ENCODE measurements at places on chromosomes 11 and 22.

DNA sequence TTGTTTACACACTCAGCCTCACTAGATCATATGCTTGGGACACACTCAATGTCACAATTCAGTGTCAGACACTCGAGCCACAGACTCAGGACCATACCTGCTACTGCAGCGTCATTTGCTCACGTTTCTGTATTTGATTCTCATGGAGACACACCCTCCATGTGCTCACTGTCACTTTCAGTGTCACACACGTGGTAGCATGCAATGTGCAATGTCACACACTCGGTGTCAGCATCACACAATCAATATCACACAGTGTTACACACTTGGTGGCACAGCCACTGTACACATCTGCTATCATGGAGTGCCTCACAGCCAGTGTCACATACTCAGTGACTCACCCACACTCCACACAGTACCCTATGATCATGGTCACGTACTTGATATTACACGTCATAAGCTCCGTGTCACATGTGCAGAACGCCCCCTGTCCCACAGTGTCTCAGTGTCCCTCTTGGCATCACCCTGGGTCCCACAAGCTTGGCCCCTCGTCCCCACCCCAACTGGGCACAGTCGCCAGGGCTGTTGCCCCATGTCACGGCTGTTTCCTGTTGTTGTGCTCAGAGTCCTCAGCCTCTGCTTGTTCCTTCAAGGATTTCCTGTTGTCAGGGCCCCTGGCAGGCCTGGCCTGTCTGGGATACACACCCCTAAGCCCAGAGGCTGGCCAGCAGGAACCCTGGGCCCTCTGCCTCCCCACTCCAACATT lies 49.6 kb downstream of the PDE2A start:
- no peak for DNase-seq

GRCh38 chr11:66317723-66318599 lies 1.1 kb upstream of the CD248 start:
- no peak for DNase-seq

DNA sequence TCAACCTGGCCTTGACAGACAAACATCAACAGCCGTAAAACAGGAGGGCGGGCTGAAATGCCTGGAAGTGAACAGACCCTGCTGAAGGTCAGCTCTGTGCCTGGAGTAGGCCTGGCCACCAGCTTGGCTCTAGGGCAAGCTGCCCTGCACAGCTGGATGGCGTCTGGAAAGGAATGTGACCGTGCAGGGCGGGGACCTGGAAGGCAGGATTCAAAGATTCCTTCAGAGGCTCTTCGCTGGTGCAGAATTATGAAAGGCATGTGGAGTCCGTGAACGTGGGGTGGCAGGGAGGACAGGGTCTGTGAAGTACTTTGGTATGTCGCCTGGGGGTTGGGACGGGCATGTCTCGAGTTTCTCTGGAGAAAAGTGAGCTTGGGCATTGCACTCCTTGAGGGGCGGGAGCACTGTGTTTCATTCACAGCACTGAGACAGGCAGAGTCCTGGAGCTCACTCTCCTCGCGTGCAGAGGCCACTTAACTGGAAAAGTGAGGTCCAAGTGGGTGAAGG lies 1.5 kb downstream of the EHD1 start:
- no peak for DNase-seq

DNA sequence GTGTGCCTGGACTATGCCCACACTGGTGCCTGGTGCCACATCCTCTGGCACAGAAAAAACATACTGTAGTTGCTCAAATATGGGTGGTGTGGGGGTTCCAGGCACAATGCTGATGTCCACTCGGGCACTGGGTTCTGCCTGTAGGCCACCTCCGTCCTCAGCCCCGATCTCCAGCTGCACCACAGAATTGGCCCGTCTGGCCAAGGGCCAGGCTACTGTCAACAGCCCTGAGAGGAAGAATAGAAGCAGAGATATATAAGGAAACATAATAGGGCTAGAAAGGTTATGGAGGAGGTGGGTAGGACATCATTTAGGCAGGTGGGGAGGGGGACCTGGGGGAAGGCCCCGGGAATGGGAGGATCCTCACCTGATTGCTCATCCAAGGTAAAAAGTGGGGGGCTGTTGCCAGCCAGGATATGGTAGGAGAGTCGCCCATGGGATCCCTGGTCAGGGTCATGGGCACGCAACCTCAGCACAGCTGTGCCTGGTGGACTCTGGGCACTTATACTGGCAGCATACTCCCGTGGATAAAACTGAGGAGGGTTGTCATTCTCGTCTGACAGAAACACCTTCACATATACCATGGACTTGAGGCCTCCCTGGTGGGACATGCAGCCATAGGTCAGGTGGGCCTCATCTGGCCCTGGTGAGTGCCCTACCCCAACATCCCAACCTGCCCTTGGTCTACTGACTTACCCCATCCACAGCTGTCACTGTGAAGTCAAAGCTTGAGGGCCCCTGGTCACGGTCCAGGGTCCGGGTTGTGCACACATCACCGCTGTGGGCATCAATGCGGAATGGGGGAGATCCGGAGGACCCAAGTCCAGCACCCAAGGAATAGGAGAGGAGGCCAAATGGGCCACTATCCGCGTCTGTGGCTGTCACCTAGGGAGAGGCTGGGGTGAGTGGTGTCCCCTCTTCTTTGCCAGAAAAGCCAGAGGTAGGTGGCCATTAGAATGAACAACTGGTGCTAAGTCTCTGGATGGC lies 14.5 kb upstream of the TPP1 start:
- DNase-seq: no peak

GRCh38 chr22:49915610-49916009 lies 2.6 kb downstream of the ALG12 start:
- DNase-seq: no peak

DNA sequence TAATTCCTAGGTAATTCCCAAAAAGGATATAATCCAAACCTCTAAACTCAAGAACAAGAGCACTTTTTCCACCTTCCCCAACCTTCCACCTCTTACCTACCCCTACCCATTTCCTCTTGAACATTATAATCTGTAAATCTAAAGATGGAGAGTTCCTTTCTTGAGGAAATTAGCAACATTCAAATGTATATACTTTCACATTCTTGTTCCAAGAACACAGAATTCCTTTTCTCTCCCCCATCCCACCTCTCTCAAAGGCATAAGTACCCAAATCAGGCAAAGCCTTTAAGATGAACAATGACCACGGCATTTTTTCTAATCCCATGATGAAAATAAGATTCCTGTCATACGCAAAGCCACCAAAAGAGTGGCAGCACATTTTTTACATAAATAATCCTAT lies 18.3 kb downstream of the RRAS2 start:
- DNase-seq: no peak

DNA sequence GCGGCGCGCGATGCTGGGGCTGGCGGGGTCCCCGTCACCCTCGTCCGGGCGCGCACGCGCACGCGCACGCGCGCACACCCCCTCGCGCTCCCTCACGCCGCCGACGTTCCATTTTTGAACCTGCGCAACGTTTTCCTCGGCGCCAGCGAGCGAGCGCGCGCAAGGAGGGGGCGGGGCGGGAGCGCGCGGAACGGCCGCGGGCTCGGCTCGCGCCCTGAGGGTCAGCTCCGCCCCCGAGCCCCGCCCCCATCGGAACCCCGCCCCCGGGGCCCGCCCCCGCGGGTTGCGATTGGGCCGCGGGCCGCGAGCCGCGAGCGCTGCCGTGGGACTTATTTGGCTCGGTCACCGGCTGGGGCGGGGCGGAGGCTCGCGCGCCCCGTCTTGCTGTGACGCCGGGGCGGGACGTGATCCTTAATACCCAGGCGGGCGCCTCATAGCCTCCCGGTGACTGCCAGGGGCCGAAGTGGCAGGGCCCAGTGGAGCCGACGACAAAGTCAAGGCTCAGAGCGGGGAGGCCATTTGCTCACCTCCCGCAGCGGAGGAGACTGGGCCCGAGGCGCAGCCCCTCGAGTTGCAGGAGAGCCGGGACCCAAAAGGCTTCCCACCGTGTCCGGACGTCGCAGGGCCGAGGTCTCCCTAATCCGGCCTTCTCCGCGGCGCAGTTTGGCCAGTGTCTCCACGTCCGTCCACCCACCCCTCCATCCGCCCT lies at the start of gene CBX7:
CBX7 (minus strand) TSS at position 170 of the 709 bp plus-strand sequence. CDS start 236 bp downstream, outside the sequence.
- DNase-seq: no peak

GRCh38 chr11:19508165-19508564 lies 204.5 kb upstream of the NAV2 start:
- no peak for DNase-seq

DNA sequence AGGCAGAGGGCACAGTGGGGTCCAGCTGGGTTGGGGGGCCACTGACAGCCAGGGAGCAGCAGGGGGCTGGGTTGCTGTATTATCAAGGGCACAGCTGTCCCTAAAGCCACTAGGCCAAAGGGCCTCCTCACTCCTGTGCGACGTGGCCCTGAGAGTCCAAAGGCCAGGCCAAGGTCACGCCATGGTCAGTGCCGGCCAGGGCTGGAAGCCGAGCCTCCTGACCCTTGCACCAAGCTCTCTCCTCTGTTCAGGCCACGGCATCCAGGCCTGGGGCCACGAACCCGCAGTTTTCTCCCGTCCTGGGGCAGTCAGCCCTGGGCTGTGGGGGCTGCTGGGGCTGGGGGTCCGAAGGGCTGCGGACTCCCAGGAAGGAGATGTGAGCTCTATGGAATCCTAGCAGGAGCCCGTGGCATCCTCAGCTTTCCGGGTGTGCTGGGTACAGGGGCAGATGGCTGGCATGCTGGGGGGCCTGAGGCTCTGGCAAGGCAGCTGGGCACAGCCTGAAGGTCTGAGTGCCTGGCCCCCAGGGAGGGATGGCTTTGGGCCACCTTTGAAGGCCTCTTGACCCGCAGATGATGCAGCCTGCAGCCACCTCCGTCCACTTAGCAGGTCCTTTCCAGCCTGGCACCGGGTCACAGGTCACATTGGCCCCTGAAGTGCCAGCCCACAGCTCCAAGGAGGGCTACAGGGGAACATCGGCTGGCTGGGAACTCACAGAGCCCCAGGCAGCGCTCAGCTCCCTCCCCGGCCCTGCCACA lies 17.3 kb upstream of the PPARA start:
- DNase-seq: no peak

DNA sequence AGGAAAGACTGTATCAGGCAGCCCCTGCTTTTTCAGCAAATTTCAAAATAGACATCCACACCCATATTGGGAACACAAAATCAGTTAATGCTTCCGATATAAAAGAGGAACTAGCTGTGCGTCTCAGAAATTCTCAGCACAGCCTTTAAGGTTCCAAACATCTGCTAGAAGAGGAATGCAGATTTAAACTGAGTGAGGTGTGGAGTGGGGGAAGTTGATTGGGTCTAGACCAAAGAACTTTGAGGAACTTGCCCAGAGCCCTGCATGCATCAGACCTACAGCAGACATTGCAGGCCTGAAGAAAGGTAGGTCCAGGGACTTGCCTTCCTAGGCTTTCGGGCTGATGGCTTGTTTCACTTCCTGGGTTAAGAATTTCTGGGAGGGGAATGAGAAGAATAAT lies at the start of gene MS4A4A:
MS4A4A (plus strand) TSS at position 255 of the 400 bp plus-strand sequence; CDS start at position 265, 10 bp downstream.
- DNase-seq: no peak

GRCh38 chr11:112583261-112583893 lies 322.7 kb upstream of the PLET1 start:
- DNase-seq: no peak

DNA sequence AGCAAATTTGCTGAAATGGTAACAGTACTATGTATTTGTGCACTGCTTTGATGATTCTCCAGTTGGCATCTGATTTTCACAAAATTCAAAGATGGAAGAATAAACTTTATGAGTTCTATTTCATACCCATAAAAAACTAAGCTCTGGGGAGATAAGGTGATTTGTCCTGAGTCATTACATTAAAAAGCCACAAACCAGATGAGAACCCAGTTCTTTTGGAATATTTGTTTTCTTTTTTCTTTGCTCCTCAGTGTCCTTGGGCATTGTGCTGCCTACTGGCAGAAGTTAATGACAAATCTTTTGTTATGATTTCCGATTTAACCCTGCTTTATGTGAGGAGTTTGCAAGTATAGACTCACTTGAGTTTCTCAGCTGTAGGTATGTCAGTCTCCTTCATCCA lies 45.4 kb upstream of the AMOTL1 start:
- DNase-seq: no peak

DNA sequence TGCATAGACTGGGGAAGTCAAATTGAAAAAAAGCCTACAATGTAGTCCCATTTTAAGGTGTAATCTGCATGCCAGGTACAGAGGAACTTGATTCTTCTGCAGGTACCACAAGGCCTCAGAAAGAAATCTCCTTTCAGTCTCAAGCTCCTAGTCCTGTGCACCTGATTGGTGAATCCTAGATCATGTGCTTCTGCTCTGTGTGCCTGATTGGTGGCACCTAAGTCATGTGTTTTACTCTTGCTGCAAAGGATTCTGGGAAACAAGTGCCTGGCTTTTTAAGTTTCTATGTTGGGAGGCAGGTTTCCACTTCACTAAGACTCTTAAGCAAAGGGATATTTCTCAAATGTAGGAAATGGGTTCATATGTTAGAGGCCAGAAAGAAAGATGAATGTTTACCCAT lies 29.1 kb downstream of the INSC start:
- no peak for DNase-seq

DNA sequence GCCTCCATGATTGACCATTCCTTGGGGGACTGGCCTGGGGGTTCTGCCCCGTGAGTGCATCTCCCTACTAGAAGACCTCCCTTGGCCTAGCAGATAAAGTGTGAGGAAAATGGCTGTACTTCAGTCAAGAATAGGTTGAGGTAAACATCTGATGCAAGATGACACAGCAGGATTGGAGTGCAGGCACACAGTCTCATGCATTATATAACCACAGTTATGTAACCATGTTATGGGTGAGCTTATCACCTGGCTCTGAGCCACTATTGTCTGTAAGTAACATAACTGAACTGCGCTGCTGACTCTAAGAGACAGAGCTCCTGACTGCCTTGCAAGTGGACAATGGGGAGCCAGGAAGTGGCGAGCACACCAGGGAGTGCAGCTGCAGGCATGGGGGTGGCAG lies 378.7 kb upstream of the ANO5 start:
- DNase-seq: no peak

GRCh38 chr11:30196400-30197206 lies 34.2 kb upstream of the FSHB start:
- DNase-seq: no peak

DNA sequence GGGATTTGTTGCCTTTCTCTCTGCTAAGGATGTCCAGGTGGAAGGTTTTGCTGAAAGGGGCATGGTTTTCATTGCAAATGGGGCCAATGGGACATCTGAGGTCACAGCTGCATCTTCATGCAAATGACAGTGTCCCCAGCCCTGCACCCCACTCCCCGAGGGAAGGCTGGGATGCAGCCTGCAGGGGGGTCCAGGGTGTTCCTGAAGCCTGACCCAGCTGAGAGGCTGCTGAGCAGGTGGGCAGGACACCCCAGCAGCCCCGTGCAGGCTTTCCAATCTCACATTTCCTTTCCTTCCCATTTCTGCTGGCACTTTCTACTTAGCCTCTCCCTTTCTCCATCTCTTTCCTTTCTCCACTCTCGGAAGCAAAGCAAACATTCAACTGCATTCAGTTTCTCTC lies 78.3 kb downstream of the SCN3B start:
- no peak for DNase-seq

- DNase-seq: no peak
These were observed 1.5 kb downstream of the DBX1 start for GRCh38 chr11:20158597-20159257.

Data from NCI-H1436 treated with DMSO at 0.1 percent for 48 hours (cell line).